Sciatic nerve (tissue), 2 donors: ENCODE measurements at places on chromosomes 6 and 20. TPM values are rescaled to one million over a fixed set of nuclear protein-coding genes. Genes with fewer than 3 reads are reported as not detected.

PAK5 gene
- 0.18 TPM for total RNA-seq

MRAP2 gene
- 10.3 TPM for total RNA-seq

MOG gene
- not detected for total RNA-seq

SMLR1 gene
- not detected for total RNA-seq

WFDC12 gene
- not detected for total RNA-seq

GPX6 gene
- not detected for total RNA-seq

RBM24 gene
- 3.1 TPM for total RNA-seq

SIRPB1 gene
- 6.6 TPM for total RNA-seq

MEP1A gene
- not detected for total RNA-seq

DHX35 gene
- total RNA-seq, result 11.3 TPM

IL17F gene
- not detected for total RNA-seq

FNDC11 gene
- total RNA-seq, result 0.94 TPM

KHDRBS2 gene
- total RNA-seq, result 0.31 TPM

TREM1 gene
- total RNA-seq, result 9.8 TPM

SERPINB6 gene
- total RNA-seq, result 122 TPM

TMEM151B gene
- total RNA-seq, result not detected

ARMC12 gene
- 0.80 TPM for total RNA-seq

PHF20 gene
- 74.2 TPM for total RNA-seq

GUCA1A gene
- total RNA-seq, result not detected

PHACTR1 gene
- total RNA-seq, result 7.9 TPM

INSM1 gene
- total RNA-seq, result not detected

SCUBE3 gene
- 2.9 TPM for total RNA-seq

GHRH gene
- not detected for total RNA-seq

ANGPT4 gene
- total RNA-seq, result 0.27 TPM

MUCL3 gene
- 0.18 TPM for total RNA-seq

RPS21 gene
- total RNA-seq, result 986 TPM

FAXC gene
- total RNA-seq, result 0.49 TPM

F13A1 gene
- 231 TPM for total RNA-seq

TENT5A gene
- 24.2 TPM for total RNA-seq

B3GALT4 gene
- total RNA-seq, result 14.8 TPM

WFDC2 gene
- total RNA-seq, result 4.1 TPM

SPATS1 gene
- total RNA-seq, result not detected

EYS gene
- 0.31 TPM for total RNA-seq
